ENCODE measurements at places on chromosomes 16 and 17.

- no peak for DNase-seq
Measured at GRCh38 chr16:21183995-21184394, 25.5 kb downstream of the LDAF1 start.

DNA sequence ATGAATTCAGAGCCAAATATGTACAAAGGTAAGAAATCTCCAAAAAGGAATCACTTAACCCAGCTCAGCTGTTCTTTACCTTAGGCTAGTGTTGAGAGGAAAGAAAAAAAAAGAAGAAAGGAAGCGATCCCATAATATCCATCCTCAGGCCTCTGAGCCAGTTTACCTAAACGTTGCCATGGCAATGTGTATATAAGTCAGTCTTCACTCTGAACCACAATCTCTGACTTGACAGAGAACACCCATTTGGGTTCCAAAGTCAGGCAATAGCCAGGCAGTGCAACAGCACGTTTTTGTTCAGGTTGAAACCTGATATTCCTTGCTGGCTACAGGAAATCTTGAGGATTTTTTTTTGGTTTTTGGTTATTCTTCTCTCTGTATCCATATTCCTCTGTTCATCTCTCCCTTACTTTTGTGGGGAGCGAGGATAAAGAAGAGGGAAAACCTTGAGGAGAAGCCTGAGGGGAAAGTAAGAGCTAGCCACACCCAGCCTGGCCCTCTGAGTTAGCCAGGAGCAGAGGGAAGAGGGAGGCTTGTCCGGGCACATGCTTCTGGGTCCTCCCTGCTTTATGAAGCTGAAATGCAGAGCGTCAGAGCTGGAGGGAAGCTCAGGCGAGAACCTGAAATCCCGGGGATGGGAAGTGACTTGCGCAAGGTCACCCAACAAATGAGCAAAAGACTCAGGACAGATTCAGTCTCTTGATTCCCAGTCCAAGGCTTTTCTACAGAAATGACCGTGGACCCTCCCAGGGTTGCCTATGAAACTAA lies 152.7 kb downstream of the SOX9 start:
- DNase-seq: peak; percentile 14

DNA sequence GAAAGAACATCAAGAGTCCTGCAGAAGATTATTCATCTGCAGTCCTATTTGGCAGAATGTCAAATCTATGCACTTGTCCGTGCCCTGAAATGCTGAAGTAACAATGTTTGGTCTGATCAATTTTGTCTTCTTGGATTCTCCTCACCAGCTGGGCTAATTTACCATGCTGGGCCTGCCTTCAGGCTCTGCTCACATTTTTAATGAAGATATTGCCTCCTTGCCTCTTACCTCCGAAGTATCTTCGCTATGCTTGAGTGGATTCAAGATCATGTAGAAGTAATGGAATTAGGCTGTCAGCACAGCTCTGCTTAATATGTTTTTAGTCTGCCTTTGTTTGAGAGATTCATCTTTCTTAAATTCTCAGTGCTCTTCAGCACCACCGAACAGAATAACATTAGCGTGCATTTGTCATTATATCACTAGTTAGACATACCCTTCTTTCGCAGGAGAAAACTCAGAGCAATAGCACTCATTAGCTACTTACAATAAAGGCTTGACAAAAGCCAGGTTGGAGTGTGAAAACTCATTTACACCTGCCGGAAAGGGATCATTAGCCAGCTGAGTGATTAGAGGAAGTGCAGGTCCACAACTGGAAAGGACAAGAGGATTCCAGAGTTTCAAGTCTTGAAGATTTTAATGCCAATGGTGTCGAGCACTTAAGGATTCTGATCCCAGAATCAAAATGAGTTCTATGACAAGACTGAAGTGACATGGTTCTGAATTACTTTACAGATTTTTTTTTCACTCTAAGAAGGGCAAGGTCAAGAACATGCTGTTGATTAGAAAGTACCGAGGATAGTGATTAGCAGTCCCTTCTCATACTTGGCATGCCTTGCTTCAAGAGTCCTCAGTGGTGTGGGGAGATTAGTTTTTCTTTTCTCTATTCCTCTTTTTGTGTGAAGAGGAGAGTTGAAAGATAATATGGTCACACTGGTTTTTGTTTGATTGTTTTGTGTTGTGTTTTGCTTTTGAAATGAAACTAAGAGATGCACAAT lies 405.6 kb upstream of the TOM1L1 start:
- DNase-seq: no peak

DNA sequence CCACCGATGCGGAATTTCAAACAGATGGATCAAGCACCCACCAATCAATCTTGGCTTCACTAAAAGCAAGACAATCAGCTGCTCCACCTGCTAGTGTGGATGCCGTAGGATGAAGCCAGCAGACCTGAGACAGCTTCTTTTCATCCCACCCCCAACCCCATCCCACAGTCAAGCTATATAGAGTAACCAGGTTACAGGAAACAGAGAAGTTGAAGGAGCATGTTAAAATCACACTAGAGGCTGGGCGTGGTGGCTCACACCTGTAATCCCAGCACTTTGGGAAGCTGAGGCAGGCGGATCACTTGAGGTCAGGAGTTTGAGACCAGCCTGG lies 37.7 kb downstream of the CMTM4 start:
- DNase-seq: no peak

GRCh38 chr17:58210922-58211321 lies 8.1 kb downstream of the MKS1 start:
- no peak for DNase-seq

GRCh38 chr17:80820331-80820730 lies 171.3 kb upstream of the CHMP6 start:
- no peak for DNase-seq

DNA sequence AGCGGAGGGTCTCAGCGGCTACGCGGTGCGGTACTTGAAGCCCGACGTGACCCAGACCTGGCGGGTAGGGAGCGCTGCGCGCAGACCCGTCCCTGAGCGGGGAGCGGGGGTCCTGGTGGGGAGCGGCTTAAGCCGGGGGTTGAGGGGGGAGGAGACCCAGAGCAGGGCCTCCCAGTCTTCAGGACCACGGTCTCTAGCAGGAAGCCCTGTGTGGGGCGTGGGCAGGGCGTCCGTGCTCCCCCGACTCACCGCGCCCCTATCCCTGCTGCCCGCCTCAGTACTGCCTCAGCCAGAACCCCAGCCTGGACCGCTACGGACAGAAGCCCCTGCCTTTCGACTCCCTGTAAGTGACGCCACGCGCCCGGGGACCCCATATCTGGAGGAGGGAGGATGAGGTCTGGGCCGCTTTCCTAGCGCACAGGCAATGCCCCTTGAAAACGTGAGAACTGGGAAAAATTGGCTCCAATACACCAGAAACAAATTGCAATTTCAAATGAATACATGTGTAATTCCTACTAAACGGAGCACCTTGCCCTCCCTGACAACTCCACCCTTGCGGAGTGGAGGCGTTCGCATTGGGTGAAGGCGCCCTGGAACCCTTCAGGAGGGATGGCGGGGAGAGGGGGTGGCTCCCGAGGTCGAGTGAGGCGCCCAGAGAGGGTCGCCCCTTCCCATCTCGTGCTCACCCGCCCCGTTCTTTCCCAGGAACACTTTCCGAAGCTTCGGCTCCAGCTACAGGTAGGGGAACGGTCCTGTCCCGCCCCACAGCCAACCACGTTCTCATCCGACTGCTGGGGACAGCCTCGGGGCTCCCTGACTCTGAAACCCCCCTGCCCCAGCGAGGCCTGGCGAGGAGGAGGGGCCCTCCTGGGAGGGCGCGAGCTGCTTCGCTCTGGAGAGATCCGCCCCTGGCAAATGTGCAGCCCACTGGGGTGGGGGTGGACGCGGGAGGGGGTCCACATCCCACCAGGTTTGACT lies 14.6 kb upstream of the CNGB1 start:
- DNase-seq: no peak

- DNase-seq: no peak
Measured at GRCh38 chr16:87246269-87247065, 70.7 kb downstream of the C16orf95 start.

- DNase-seq: no peak
Measured at GRCh38 chr16:9351841-9352434, 260.5 kb downstream of the HAPSTR1 start.

- DNase-seq: no peak
Measured at GRCh38 chr16:12245921-12246720, 269.6 kb downstream of the SNX29 start.

DNA sequence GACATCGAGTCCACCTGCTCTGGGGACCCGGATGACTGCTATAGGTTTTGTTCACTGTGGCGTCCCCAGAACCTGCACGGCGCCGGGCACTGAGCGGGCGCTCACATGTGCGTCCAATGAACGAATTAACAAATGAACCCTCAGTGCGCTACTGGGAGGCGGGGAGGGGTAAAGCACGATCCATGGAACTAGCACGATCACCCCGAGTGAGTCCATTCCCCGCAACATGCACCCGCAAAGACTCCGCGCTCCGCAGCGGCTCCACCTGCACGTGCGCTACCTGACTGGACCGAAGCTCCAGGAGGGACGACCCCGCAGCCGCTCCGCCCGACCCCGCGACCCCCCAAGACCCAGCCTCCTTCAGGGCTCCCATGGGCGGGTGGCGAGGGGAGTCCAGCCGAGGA lies 491 bp downstream of the TRAP1 start:
- DNase-seq: peak; percentile 41

- no peak for DNase-seq
Measured at GRCh38 chr17:226108-227077, 44.9 kb upstream of the DOC2B start.

DNA sequence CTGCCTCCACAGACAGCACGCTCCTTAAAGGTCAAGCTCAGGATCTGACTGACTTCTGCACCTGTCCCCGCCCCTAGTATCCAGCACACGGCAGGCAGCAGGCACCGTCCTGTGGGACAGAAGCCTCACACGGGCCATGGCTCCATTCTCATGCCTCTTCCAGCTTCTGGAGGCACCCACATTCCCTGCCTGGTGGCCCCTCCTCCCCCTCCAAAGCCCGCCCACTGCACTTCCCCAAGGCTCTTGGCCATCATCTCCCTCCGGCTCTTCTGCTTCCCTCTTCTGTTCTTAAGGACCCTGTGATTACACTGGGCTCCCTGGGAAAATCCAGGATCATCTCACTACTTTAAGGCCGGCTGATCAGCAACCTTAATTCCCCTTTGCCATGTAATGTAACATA lies 3.5 kb downstream of the CANT1 start:
- DNase-seq: no peak

DNA sequence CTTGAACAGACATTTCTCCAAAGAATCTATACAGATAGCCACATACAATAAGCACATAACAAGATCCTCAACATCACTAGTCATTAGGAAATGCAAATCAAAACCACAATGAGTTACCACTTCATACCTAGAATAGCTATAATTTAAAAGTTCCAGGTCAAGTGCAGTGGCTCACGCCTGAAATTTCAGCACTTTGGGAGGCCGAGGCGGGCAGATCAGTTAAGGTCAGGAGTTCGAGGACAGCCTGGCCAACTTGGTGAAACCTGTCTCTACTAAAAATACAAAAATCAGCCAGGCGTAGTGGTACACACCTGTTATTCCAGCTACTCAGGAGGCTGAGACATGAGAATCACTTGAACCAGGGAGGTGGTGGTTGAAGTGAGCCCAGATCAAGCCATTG lies 19.9 kb downstream of the RANBP10 start:
- no peak for DNase-seq

- DNase-seq: no peak
Measured at GRCh38 chr16:27800817-27801216, 250.9 kb downstream of the KATNIP start.

GRCh38 chr17:58245428-58246103 lies 7.2 kb downstream of the LPO start:
- DNase-seq: peak; percentile 12

DNA sequence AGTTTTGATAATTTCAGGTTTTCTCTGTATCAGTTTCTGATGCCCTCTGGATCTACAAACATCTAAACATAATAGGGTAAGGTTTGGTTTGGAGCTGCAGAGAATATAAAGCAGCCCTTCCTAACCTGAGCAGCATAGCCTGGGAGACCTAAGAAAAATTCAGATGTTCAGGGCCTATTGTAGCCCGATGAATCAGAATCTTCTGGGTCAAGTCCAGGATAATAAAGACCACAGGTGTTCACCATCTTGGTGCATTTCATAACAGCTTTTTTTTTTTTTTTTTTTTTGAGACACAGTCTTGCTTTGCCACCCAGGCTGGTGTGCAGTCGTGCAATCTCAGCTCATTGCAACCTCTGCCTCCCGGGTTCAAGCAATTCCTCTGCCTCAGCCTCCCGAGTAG lies 19.7 kb upstream of the ARHGAP17 start:
- DNase-seq: peak; percentile 38

- peak; percentile 9 for DNase-seq
Measured at GRCh38 chr17:48335858-48336500, 94.0 kb downstream of the SKAP1 start.

DNA sequence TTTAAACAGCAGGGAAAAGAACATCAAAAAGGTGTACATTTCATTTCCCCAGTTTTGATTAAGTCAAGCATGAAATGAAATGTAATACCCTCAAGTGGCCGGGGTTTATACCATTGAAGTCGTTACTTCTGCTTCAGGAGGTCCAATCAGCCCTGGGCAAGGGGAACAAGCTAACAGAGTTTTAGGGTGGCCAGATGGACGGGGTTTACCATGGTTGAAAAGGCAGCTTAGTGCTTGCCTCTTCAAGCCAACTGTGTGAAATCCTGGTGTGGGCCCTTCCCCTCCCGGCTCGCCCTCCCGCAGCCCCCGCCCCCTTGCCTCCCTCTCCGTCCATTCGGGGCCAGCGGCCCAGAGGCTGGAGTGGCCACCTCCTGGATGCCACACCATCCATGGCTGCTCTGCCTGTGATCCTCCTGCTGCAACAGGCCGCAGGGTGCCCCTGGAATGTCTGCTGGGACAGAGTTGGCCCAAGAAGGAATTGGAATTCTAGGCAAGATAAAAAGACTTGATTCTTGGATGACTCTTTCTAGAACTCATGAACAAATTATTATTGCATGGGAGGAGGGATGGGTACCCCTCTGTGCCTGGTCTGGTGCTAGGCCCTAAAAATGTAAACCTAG lies 296.2 kb upstream of the IRX3 start:
- DNase-seq: no peak

- no peak for DNase-seq
Measured at GRCh38 chr17:65637786-65638185, 76.3 kb upstream of the AXIN2 start.

DNA sequence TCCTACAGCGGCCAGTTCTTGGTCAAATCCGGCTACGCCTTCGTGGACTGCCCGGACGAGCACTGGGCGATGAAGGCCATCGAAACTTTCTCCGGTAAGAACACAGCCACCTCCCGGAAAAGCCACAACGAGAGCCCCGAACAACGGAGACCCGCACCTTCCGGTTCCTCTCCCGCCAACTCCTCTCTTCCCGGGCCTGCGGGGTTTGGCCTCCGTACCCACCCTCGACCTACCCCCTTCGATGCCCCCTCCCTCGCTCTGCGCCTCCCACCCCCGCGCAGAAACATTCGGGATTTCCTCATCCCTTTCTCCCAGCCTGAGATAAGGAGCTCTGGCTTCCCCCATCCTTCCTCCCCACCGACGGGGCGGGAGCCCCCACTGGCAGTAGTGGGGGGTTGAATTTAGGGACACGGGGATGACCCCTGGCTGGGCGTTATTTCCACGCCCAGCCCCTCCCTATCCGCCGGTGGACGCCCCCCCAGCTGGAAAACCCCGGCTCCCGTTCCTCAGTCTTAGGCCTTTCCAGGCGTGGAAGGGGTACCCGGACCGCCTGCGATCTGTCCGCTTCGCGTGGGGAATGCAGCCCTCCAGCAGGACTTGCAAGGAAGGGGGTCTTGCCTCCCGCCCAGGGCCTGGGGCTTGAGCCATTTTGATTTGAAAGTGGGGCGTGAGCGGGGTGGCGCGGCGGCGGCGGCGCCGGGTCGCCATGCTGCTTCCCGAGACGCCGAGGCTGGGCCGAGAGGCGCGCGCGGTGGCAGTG lies 822 bp downstream of the IGF2BP1 start:
- DNase-seq: no peak

- DNase-seq: peak; percentile 74
Measured at GRCh38 chr16:69595127-69596036, 29.6 kb downstream of the NFAT5 start.

Measured in foreskin fibroblast (primary cell).